ENCODE measurements at places on chromosomes 3 and 15.

- no peak for DNase-seq
Measured at GRCh38 chr3:151146731-151147091, 56.3 kb downstream of the GPR171 start.

DNA sequence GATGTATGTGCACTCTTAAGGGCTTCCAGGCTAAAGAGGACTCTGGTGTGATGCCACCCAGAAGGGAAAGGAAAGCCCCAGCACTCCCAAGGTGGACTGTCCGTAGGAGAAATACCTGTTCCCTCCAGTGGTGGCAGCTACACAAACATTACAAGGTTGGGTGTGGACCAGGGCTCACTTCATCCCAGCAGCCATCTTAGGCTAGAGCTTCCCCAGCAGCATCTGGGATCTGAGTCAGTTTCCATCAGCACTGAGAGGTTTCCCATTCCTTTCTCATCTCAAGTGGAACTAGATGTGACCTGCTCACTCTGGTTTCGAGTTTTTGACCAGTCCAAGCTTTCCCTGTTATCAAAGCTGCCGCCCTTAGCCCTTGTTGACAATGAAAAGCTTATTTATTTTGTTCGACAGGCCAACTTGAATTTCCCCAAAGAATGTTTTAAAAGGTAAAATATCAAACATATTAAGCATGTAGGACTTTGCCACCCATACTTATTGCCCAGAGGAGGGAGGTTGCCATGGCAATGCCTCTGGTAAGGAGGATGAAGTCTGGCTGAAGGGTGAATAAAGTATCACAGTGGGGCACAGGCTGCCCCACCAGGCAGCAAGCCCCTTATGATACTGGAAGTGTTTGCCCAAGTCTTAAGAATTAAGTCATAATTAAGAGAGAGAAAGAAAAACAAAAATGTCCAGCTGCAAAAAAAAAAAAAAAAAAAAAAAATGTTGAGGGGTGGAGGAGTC, 28.9 kb downstream of the CLDN18 start:
- no peak for DNase-seq

- peak; percentile 94 for DNase-seq
Measured at GRCh38 chr15:49620658-49621368, at the start of the genes DTWD1 and FAM227B. TSS of gene DTWD1 (plus strand) at chr15:49621048. CDS start at chr15:49625168, 4,120 bp downstream. TSS of gene FAM227B (minus strand) at chr15:49620818. CDS start at chr15:49615171, 5,647 bp downstream.

GRCh38 chr3:62134061-62134496, 239.3 kb downstream of the FEZF2 start:
- DNase-seq: peak; percentile 8

GRCh38 chr3:37945156-37945806, 45.3 kb upstream of the VILL start:
- DNase-seq: no peak

Measured in AG08395 (cell line).